Anterior cingulate cortex (tissue), 58 donors: ENCODE measurements at places on chromosomes 13 and 19.

DNA sequence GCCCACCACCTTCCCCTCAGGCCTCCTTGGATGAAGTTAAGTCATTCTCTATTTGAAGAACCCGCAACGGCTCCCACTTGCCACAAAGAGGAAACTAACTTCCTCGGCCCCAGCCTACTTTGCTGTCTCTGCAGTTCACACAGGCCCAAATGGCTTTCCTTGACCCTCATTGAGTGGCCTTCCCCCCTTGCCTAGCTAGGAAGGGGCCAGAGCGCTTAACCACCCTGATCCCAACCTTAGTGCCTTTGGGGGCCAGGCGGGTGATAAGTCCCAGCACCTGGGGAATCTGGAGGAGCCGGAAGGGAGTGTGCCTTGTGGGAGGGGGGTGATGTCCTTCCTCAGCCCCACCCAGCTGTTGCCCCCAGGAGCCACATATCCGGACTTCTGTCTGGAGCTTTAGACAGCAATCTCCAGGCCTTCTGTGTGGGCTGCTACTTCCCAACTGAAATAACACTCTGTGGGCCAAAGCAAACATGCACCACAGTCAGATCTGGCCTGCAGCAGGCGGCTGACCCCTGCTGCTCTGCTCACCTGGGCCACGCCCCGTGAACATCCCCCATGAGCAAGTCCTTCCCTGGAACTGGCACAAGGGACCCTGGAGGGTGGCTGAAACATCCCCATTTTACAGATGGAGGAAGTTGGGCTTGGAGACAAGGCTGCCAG, 10.5 kb downstream of the NECTIN2 start:
- DNase-seq = no peak

- no peak for DNase-seq
Measured at GRCh38 chr19:2810141-2811091, 9.3 kb upstream of the ZNF554 start.

DNA sequence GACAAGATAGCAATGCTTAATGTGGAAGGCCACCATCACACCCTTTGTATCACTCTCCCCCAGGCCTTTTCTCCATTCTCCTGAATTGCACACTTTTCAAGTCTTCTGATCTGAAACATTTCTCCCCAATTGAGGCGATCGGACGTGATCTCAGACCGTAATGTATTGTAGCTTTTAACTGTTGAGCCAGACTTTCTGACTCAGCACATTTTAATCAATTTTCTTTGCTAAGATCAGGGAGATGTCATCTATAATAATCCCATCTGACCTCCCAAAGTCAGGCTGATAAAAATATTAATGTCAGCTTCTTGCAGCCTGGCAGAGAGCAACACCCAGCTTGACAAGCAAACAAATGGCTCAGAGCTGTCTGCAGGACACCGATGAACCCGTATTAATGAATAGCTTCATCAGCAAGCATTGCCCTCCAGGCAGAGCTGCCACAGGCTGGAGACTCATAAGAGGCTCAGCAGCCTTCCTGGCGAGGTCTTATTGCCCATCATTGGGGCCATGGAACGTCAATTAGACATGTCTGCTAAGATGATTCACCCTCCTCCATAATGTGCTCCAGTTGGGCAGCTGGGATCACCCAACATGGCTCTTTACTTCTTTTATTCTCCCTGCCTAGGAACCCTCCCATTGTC, 60.2 kb upstream of the UQCRFS1 start:
- DNase-seq = no peak

DNA sequence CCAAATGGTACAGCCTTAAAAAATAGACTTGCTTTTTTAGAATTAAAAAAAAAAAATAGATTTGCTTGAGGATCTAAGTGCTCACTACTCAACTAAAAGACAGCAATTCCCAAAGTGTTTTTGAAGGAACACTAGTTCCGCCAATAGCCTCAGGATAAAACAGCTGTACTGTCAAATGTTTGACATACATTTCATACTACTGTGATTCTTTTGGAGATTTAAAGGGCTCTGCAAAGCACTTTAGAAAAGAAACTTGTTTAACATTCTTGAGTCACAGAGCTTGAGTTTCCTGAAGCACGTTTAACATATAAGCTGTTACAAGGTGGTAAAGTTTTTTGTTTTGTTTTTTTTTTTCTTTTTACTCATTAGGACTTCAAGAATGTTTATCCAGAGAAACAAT, 23.1 kb upstream of the KLF5 start:
- no peak for DNase-seq

DNA sequence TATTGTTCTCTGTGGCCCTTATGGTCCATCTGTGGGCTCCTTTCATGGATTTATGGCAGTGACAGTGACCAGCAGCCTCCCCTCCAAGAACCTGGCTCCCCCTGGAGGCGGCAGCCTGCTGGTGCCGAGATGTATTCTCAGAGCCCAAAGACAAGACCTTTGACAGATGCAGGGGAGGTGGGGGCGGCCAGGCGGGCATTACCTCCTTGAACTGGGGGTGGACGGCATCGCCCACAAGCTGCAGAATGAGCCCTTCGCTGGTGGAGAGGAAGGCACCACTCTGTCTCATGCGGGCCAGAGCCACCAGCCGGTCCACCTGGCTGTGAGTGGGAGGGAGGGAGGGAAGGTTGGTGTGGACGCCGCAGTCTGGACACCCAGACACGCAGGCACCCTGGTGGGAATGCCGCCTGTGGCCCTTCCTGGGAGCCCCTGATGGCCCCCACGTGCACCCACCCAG, 6.6 kb downstream of the ISOC2 start:
- DNase-seq = peak; percentile 43

GRCh38 chr13:21996049-21996448, 325.2 kb downstream of the FGF9 start:
- no peak for DNase-seq

GRCh38 chr19:9352505-9352904, 10.3 kb upstream of the ZNF177 start:
- DNase-seq = no peak

DNA sequence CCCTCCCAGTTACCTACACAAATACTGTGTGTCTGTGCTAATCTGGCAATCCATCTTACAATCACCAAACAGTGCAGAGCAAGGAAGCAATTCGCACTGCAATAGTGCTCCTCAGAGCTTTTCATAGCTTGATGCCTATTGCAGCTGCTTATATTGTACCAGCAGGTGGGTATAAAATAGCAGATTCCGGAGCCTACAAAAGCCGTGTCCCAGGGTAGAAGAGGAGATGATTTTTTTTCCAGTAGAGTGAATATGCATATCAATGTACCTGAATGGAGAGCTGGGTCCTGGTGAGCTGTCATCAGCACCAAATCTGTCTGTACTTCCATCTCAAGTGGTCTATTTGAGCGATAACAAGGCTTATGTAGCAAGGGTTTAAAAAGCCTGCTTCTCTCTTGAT, 668.4 kb downstream of the DIAPH3 start:
- DNase-seq = no peak

GRCh38 chr19:53982001-53982451, 9.4 kb upstream of the CACNG6 start:
- no peak for DNase-seq

DNA sequence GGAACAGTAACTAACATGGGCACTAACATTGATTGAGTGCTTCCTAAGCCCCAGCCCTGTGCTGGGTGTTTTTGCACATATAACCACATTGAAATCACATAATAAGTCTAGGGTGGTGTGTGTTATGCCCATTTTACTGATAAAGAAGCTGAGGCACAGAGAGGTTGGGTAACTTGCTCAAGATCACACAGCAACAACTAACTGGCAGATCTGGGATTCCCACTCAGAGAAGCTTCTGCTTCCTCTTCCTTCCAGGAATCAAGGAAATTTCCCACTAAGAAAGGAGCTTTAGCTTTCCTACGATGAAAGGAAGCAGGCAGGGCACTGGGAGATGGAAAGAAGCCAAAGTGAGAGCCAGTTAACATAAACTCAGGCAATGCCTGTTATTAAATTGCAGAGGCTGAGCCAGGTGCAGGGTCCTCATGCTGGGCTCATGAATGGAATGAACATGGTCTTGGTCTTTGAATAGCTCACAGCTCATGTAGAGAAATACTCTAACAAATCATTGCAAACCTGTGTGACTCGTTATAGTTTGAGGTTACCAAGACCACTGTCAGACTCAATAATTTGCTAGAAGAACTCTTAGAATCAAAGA, 10.1 kb downstream of the SSC5D start:
- DNase-seq = no peak

- DNase-seq = no peak
Measured at GRCh38 chr13:60226507-60226906, 62.8 kb upstream of the DIAPH3 start.

DNA sequence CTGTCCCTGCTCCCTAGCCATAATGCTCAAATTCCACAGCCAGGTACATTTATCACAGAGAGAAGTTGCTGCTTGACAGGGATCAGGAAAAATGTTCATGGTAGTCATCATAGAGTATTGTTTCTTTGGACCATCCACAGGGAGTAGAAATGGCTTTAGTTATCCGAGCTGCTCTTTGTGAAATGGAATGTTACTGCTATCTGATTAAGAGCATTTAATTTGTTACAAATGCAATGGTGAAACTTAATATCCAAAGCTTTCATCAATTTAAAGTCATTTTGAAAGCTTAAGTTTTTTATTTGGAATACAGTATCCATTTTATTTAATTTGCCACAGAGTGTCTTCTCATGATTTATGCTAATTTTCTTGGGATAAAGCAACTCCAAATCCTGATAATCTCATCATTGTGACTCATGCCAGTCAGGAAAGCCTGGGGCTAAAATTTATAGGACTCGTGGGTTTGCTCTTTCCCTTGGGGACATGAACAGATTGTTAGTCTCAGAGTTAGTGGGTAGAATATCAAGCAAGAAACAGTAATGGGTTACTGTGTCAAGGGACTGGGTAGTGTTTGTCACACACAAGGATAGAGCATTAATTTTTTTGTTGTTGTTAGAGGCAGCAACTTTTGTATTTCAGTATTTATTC, 59.8 kb downstream of the SCEL start:
- DNase-seq = no peak

GRCh38 chr13:23462815-23463559, 29.5 kb upstream of the SACS start:
- no peak for DNase-seq
